ENCODE measurements at places on chromosomes 7 and 10.

DNA sequence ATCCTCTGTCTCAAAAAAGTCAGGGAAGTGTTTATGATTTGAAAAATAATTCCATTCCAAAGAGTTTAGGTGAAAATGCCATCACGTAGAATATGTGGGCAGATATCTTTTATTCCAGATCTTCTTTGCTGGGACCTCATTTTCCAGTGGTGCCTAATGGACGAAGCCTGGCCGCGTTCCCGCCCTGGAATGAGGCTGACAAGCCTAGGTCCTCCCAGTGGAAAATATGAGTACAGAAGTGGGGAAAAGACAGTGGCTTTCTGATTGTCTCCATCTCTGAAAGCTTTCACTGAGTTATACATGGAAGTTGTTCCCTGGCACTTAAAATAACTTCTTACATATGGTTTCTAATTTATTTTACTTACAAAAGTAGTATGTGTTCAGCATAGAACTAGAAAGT is 139.4 kb downstream of the TACC2 start:
- DNase-seq = no peak

DNA sequence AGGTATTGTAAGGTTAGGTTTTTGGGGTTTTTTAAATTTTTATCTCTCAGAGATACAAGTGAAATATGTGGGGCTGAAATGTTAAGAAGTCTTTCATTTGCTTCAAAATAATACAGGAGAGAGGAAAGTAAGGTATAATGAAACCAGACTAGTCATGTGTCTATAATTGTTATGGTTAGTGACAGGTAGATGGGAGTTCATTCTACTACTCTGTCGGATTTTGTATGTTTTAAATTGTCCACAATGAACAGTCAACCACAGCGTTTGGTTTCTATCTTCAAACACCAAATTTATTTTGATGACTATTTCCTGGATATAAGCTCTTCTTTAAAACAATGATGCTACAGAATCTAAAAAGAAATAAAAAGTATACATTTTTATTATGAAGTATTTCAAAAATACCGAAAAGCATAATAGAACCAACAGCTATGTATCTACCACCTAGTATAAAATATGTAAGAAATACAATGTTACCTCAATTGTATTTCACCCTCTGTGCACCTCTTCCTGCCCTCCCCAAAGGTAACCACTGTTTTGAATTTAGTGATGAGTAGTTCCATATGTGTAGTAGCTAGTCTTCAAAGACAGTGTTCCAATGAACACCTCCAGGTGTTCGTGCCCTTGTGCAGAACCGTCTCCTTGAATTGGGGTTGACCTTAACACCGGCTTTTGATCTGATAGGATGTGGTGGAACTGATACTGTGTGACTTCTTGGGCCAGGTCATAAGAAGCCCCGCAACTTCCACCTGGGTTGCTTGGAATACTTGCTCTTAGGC is 74.8 kb upstream of the CDK1 start:
- no peak for DNase-seq

- no peak for DNase-seq
These were observed 591.1 kb downstream of the PTPRN2 start for GRCh38 chr7:157996359-157997079.

DNA sequence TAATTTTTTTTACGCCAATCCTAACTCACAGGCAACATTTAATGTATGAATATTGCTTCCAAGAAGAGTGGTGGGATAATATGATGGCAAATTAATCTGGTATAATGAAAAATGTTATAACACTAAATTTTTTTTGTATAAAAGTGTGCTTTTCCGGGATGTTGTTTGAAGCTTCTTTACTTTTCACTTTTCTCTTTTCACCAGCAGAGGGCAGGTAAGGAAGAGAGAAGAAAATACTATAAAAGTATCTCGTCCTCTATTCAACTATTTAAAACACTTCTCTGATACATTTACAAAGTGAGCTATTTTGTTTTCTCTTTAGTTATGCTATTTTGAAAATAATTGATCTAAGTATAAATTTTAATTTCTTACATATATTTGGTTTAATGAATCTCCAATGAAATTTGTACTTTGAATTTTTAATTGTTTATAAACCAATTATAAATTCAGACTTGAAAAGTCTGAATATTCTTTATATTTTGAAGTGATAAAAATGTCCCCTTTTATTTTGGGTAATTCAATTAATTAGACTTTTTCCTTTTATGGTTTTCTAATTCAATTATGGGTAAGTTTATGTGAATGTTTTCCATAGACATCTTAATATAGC is 20.7 kb upstream of the CFTR start:
- no peak for DNase-seq

- DNase-seq = no peak
These were observed 6.5 kb downstream of the SUPV3L1 start for GRCh38 chr10:69186524-69186923.
